CD8-positive, alpha-beta memory T cell (primary cell): ENCODE measurements at places on chromosomes 16 and 17.

- DNase-seq, result no peak
Measured at GRCh38 chr17:62627219-62627903, at the start of gene MRC2. MRC2 (plus strand) TSS chr17:62627670; CDS start chr17:62627803, 133 bp downstream.

- no peak for DNase-seq
Measured at GRCh38 chr16:75298267-75298666, 46.8 kb upstream of the BCAR1 start.

- DNase-seq, result no peak
Measured at GRCh38 chr16:89312598-89313299, 95.2 kb downstream of the ZNF778 start.

DNA sequence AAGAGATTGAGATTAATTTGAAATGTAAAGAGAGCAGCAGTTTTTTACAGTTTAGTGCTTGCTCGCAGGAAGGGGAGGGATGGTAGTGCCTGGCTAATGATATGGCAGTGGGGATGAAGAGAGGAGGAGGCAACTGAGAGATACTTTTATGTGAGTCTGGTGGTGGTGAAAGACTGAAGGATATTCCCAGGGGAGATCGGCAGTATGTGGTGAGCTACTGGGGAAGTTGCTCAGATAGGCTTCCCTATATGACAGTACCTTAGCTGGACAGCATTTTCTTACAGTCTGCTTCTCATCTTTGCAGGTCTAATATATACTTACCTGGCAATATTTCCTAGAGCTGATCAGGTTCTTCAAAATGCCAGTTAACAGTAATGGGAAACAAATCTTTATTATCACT lies 8.6 kb downstream of the CEP95 start:
- no peak for DNase-seq

DNA sequence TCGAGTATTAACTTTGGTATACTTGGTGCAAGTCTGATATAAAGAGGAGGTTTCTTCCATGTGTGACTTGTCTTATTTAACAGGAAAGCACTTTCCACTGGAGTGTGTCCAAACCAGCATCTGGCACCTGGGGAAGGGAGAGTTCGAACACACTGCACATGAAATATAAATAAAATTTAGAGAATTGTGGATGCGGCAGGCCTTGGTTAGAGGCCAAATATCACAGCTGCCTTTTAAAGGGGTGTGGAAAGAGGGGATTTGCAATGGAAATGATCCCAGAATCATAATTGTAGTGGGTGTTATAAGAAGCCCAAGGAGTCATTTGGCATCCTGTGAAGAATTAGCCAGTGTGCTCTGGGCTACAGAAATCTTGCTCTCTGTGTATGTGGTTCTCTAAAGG lies 4.3 kb upstream of the NXN start:
- no peak for DNase-seq

GRCh38 chr16:77840673-77841501 lies 52.5 kb downstream of the VAT1L start:
- no peak for DNase-seq

- DNase-seq, result no peak
Measured at GRCh38 chr16:6165330-6165979, 1067.9 kb upstream of the EEF2KMT start.

- DNase-seq, result no peak
Measured at GRCh38 chr17:537133-537532, 177.5 kb downstream of the VPS53 start.

DNA sequence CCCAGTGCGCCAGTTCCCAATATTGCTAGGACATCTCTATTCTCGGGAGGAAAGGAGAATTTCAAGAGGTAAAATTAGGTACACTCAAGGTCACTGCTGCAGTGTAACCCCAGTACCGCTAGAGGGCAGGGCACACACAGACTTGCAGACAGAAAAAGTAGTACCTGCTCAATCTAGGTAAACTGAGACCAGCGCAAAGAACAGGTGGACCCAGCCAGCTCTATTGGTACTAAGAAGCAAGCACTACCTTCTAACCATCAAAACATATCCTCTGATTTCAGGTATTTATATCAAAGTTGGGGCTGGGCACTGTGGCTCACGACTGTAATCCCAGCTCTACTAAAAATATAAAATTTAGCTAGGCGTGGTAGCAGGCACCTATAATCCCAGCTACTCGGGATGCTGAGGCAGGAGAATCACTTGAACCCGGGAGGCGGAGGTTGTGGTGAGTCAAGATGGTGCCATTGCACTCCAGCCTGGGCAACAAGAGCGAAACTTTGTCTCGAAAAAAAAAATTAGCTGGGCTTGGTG lies 3.6 kb upstream of the WDR81 start:
- peak; percentile 52 for DNase-seq

GRCh38 chr17:1090465-1091189 lies 89.2 kb downstream of the ABR start:
- no peak for DNase-seq

GRCh38 chr16:62954144-62955032 lies 918.1 kb upstream of the CDH8 start:
- DNase-seq, result no peak

- peak; percentile 13 for DNase-seq
Measured at GRCh38 chr16:50303041-50303604, 36.8 kb downstream of the ADCY7 start.

DNA sequence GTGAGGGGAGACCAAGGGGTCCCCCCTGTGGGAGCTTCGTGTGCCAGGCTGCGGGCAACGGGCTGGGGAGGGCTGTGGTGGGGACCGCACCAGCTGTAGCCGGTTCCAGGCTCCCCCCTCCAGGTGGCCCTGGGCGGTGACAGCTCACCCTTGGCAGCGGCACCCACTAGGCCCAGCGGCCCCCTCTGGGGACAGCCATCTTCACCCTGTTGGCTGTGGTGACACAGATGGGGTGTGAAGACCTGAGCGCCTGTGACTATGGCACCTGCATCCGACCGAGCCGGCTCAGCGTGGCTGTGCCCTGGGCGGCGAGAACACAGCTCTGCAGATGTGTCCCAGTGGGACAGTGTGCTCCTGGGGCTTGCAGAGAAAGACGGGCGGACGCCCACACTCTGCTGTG lies 1.1 kb upstream of the C1QTNF8 start:
- no peak for DNase-seq

DNA sequence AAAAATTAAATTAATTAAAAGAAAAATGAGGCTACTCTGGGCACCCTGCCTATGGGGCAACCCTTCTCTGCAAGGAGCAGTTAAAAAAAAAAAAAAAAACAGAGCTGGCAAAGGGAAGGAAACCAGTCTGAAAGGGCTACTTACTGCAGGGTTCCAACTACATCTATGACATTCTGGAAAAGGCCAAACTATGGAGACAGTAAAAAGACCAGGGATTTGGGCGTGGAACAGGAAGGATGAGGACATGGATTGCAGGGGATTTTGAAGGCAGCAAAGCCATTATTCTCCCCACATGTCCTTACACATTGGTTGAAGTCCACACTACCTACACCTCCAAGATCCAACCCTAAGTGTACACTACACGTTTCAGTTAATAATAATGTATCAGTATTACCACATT lies 4.6 kb downstream of the RPH3AL start:
- DNase-seq, result no peak

GRCh38 chr16:13099822-13100221 lies 198.4 kb downstream of the SHISA9 start:
- DNase-seq, result no peak

GRCh38 chr17:40499551-40500189 lies 1.8 kb downstream of the TNS4 start:
- DNase-seq, result no peak

- DNase-seq, result no peak
Measured at GRCh38 chr16:17275076-17276009, 195.4 kb downstream of the XYLT1 start.

GRCh38 chr17:49676276-49676868 lies 1.5 kb downstream of the SPOP start:
- DNase-seq, result no peak

DNA sequence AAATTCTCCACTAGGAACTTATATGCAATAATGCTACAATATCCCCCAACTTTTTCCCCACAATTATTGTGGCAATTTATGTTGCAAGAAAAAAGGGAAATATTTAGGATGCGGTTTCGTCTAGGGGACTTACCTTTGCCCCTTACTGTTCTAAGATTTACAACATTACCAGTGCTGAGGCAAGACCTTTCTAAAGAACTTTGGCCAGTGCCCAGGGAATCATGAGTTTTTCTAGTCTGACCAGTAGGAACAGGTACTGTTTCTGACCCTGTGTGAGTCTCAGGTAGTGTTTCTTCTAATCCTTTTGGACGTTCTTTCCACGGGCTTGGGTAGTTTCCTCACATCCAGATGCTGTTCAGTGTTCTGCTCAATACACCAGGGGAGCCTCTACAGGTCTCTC lies 373.7 kb downstream of the HAPSTR1 start:
- no peak for DNase-seq

GRCh38 chr17:73315471-73315870 lies 3.7 kb upstream of the CDC42EP4 start:
- no peak for DNase-seq

- no peak for DNase-seq
Measured at GRCh38 chr17:60745544-60745943, 67.9 kb downstream of the BCAS3 start.

- DNase-seq, result peak; percentile 30
Measured at GRCh38 chr16:23987443-23987842, 151.7 kb downstream of the PRKCB start.

- DNase-seq, result no peak
Measured at GRCh38 chr16:89733792-89734191, 12.5 kb downstream of the ZNF276 start.

DNA sequence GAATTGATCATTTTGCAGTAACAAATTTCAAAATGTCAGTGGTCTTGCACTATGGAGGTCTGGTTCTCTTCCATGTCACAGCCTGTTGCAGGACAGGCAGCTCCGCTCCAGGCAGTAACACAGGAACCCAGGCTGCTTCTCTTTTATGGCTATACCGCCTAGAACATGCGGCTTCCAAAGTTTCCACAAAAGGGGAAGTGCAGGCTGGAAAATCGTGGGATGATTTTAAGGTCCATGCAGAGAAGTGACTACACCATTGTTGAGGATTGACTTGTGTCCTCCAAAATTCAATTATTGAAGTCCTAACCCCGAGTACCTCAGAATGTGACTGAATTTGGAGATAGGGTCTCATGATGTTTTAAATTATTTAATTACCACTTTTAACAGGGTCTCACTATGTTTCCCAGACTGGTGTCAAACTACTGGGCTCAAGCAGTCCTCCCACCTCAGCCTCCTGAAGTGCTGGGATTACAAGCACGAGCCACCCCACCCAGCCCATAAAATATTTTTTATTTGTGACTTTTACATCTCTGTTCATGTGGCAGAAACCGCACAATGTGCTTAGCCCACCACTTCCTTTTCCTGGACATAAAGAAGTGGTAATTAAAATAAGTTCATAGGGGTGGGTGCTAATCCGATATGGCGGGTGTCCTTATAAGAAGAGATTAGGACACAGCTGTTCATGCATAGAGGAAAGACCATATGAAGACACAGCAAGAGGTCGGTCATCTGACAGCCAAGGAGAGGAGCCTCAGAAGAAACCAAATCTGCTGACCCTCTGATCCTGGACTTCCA lies 279.2 kb upstream of the RPL38 start:
- no peak for DNase-seq

DNA sequence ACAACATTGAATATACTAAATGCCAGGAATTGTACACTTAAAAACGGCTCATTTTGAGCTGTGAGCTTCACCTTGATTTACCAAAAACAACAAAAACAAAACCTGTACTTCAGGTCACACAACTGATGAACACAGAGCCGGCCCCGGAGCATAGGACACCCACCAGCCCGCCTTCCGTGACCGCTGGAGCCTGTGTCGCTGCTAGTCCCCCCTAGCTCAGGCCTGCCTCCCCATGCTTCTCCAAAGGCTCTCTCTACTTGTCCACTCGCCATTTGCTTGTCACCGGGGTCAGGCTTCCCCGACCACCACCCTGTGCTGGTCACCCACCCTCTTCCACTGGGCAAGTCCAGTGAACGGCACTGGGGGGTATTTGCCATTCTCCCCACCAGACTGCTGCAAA lies 113.8 kb upstream of the TNRC6C start:
- no peak for DNase-seq

DNA sequence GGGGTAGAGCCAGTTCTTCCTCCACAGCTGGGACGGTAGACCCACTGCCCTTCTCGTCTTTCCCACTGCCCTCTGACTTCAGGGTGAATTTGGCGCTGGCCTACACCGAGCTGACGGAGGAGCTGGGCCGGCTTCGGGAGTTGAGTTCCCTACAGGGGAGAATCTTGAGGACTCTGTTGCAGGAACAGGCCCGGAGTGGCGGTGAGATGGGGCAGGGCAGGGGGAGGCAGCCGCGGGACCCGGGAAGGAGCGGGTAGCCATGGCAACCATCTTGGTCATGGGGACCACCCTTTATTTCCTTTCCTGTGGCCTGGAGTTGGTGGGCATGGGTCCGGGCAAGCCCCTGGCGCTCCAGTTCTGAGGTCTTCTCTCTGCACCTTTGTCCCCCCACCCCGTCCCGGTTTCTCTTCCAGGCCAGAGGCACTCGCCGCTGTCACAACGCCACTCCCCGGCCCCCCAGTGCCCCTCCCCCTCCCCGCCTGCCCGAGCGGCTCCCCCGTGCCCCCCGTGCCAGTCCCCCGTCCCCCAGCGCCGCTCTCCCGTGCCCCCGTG lies 14.4 kb downstream of the TBKBP1 start:
- no peak for DNase-seq

- no peak for DNase-seq
Measured at GRCh38 chr16:86076606-86077005, 177.6 kb downstream of the IRF8 start.

DNA sequence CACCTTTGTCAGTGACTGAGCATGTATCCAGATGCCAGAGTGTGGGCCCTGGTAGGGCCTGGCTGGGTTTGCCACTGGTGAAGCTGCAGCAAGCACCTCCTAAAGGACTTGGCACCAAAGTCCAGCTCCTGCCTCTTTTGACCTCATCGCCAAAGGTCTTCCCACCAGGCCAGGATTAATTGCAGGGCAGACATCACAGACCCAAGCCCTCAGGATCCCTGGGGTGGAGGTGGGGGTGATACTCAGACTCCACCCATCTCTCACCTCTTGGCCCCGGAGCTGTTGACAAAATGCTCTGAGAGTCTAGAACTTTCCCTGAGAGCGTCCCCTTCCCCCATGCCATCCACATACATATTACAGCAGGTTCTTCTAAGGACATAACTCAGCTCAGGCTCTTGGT lies 4.6 kb downstream of the WNT3 start:
- no peak for DNase-seq

GRCh38 chr17:21194703-21195102 lies 19.3 kb downstream of the TMEM11 start:
- no peak for DNase-seq

GRCh38 chr17:78202666-78203065 lies 11.4 kb upstream of the BIRC5 start:
- DNase-seq, result no peak
